ENCODE measurements at places on chromosomes 4 and X.

- no peak for DNase-seq
These were observed 736.9 kb upstream of the MAGEB2 start for GRCh38 chrX:29478336-29479069.

- DNase-seq: peak; percentile 41
These were observed 44.9 kb upstream of the PDLIM5 start for GRCh38 chr4:94406668-94407437.

DNA sequence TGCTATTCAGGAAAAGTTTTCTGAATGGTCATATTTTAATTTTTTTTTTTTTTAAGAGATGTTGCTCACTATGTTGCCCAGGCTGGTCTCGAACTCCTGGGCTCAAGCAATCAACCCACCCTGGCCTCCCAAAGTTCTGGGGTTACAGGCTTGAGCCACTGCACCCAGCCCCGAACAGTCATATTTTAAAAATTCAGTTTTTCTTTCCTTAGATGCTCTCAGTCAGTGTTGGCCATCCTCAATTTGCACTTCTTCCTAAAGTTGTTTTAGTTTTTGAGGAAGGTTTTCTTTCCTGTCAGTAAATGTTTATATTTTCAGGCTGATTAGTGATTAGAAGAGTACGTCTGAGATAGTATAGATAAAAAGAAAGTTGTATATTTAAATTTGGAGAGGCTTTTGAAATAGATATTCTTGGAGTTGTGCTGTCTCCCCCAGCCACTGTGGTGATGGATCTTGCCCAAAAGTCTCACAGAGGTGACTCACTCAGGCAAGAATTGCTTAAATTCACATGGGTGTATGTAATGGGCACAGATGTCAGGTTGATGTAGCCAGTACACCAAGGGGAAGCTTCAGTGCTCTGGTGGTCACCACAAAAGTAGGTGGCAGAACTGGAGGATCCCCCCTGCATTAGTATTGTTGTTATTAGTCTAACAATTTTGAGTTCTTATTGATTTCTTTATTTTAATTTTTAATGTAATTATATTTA is 72.2 kb upstream of the ELOVL6 start:
- no peak for DNase-seq

- peak; percentile 71 for DNase-seq
These were observed at the start of gene G6PD for GRCh38 chrX:154546354-154547244. Gene G6PD, minus strand, starts transcription at chrX:154546846. Its CDS starts 691 bp downstream, at chrX:154546155.

DNA sequence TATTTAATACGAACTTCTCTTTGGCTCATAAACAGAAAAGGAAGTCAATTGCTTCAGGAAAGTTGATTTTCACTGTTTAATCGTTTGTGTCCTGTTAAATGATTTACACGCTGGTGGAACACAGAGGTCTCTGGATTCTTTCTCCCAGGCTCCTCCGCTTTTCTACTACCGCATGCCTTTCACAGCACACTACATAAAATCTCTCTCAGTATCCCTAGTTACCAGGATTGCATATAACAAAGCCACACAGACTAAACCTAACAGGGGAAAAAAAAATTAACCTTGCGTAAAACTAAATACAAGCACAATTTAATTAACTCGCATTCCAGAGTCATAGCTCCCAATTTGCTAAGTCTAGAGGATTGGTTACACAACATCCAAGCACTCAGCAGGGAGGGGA is 133.9 kb downstream of the CORIN start:
- no peak for DNase-seq

DNA sequence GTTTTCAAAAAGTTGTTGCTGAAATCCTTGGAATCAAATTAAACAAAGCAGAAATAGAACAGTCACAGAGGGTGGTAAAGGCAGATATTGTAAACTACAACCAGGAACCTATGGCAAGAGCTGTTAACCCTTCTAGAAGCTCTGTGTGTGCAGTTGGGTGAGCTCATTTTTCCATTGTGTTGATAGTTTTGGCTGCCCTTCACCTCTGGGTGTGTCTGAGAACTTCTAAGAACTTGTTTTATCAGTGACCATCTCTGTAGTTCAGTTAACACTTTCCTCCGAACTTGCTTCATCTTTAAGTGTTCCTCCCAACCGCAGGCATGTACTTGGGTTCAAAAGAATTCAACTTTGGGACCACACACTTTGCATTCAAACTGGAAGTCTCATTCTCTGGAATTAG is 32.7 kb downstream of the RBMX start:
- DNase-seq: no peak

DNA sequence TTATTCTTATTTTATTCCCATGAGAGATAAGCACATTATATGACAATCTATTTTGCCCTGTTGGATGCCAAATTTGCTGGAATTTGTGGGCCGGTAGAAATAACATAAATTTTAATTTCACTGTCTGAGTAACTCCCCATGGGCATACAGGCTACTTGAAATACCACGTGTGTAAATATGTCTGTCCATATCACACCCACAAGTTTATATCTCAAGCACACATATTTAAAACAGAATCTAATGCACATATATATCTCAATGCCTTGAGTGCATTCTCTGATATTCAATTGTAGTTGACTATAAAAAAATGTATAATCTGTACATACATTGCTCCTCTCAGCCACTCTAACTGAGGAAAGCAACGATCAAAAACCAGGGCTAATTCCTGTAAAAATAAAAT is 51.2 kb downstream of the PPARGC1A start:
- DNase-seq: no peak

- no peak for DNase-seq
These were observed 115.2 kb downstream of the NAA11 start for GRCh38 chr4:79210636-79211049.

DNA sequence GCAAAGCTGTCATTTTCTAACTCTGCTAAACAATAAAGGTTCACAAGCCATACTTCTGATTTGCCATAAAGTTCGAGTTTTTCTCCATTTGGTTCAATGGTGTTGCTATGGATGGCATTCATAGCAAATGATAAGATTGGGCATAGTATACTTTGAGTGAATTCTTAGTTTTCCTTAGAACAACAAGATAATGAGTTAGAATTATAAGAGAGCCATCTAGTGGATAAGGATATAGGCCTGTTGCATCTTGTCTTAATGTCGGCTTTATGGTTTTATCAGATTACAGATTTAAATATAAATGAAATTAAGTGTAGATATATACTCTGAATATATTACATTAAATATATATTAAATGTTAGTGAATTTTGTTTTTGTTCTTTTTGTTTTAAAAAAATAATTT is 644.6 kb downstream of the IL1RAPL1 start:
- no peak for DNase-seq

GRCh38 chrX:40175511-40176350 is 78.0 kb upstream of the BCOR start:
- DNase-seq: peak; percentile 67

GRCh38 chr4:7132249-7132648 is 60.1 kb upstream of the SORCS2 start:
- no peak for DNase-seq

DNA sequence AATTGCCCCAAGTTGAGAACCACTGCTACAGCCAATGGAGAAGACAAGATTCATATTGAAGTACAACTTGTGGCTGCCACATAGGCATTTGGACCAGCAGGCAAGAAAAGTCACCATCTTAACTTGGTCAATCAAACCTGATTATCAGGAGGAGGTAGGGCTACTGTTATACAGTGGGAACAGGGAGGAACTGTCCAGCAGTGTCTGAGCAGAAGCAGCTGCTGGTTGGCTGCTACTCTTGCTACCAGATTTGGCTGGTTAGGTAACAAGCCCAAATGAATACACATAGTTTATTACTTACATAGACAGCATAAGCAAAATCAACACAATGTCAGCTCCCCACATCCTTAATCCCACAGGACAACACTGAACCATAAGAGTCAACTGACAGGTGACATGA is 39.4 kb downstream of the ATP1B4 start:
- no peak for DNase-seq

GRCh38 chr4:1191621-1192020 is 19.2 kb upstream of the SPON2 start:
- DNase-seq: no peak

DNA sequence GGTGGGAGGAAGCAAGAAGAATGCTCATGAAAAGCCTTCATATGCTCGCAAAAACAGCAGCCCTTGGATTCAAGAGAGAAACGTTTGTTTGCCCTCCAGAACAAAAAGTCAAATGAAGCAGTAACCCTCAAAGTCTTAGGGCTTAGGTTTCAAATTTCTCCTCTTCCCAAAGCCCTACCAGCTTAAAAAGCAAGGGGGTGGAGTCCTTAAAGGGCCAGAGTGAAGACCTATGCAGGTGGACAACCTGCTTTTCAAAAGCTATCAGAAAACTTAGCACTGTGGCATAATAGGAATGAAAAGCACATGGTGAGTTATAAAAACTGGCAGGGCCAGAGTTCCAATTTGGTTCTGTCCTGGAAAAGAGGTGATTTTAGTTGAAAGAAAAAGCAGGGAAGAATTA is 253.3 kb downstream of the NAP1L3 start:
- no peak for DNase-seq

GRCh38 chr4:164997324-164997723 is 19.9 kb upstream of the TRIM61 start:
- no peak for DNase-seq

DNA sequence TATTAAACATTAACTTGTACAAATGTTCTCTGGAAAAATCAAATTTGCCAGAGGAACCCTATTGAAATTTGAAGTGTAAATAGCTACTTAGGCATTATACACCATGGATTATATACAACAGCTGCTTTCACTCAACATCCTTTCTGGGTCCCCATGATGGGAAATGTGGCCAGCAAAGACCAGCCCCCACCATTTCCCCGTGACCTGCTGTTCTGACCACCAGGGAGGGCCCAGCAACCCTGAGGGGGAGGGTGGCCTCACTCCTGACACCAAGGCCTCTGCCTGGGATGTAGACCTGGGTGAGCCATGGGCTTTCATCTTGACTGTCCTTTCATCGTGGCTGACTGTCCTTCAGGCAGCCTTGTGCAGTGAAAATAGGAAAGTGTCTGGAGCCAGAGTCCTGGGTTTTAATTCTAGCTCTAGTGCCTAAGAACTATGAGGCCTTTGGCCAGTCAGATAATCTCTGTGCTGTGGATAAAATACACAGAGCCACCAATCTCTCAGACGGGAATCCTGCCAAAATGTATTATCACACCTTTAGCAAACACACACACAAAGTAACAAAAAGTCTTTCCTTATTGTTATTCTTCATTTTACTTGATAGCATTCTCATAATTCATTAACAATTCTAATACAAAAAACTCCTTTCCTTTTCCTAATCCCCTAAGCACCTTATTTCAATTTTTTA is 45.1 kb downstream of the NR3C2 start:
- no peak for DNase-seq

DNA sequence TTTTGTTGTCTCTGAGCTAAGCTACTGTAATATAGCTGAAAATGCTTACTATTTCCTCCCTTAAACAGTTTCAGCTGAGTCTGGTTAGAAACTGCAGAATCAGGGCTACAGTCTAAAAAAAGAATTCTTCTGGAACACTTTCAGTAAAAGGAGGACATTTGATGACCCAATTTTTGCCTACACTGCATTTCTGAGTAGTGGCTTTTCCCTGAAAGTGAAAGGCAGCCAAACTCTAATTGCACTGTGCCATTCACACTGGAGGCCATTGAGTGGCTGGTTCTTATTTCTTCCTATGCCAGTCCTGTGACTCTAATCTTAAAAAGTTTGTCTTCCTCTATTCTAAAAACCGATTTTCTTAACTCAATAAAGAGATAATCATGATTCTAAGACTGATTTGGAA is 526.0 kb downstream of the CFAP47 start:
- DNase-seq: no peak

DNA sequence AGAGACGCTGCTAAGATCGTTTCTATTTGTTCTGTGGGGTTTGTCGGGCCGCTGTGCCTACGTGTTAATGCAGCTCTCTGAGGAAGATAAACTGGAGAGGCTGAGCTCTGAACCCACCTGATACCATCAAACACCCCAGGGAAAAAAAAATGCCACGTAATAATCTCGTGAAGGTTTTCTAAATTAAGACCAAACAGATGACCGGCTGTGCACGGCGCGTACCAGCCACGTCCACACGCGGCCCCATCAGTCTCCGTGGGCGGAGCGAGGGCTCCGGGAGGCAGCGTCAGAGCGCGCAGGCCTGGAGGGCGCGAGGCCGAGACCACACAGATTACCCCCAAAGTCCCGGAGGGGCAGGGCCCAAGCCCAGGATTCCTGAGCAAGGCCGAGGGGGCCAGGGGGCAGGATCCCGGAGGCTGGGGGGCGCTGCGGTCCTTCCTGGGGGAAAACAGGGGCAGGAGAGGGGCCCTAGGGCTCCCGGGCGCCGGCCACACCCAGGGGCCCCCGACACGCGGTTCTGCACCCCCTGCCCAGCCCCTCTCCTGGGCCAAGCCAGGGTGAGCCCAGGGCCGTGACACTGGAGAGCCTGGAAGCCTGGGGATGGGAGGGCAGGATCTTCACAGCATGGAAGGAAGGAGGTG is 91.9 kb downstream of the FAM53A start:
- no peak for DNase-seq

- no peak for DNase-seq
These were observed 126.6 kb downstream of the PALLD start for GRCh38 chr4:168623484-168623883.

DNA sequence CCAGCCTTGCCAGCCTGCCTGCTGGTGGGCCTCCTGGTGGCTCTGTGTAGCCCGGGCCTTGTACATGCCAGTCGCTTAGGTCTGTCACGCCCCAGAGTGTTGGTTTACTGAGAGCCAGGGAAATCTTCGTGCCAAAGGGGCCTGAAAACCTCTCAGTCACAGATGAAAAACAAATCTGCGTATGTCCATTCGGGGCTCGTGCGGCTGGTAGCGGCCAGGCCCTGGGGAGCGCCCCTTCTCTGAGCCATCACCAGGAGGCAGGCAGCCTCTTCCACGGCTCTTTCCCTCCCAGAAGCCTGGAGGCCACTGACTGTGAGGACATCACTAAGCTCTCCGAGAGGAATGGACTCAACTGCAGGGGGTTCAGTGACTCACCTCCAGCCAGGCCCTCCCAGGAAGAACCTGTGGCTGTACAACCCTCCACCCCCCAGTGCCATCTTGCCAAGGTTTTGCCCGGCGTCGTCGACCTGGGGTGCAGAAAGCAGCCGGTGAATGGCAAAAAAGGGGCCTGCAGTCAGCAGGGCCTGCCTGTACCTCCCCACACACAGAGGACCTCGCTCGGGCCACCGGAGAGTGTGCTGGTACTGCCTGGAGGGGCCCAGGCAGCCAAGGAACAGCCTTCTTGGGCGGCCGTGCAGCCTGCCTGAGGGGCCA is 162.2 kb downstream of the BCOR start:
- no peak for DNase-seq

GRCh38 chr4:177008071-177008835 is 215.5 kb upstream of the VEGFC start:
- DNase-seq: no peak

- DNase-seq: no peak
These were observed 18.2 kb upstream of the RHOH start for GRCh38 chr4:40178672-40179071.

- DNase-seq: no peak
These were observed 21.8 kb upstream of the GRPR start for GRCh38 chrX:16101581-16101980.

GRCh38 chrX:123570011-123570590 is 162.8 kb downstream of the THOC2 start:
- DNase-seq: no peak

DNA sequence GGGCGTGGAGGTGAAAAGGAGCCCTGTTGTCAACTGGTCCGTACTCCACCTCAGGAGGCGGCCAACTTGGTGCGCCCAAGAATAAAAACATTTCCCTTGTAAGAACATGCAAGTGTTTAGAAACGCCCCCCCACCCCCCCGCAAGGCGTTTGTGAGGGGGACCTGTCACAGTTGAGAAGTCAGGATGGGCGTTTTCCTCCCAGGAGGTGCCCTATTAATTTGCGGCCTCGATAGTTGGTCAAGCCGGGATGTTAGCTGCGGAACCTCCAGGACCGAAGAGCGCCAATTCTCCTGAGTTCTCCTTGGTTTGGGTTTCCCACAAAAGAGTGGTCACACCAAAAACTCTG is 651 bp upstream of the SAP30 start:
- peak; percentile 46 for DNase-seq

Data from activated T-cell treated with anti-CD3 and anti-CD28 coated beads for 1 hour (primary cell).